Left renal cortex interstitium (tissue), 4 donors: ENCODE measurements at places on chromosomes 2 and 18. TPM values are rescaled to one million over a fixed set of nuclear protein-coding genes. Genes with fewer than 3 reads are reported as not detected.

Gene XDH
- 0.05 TPM for polyA plus RNA-seq

Gene GLI2
- 17.0 TPM for polyA plus RNA-seq

Gene AGXT
- 0.08 TPM for polyA plus RNA-seq

Gene CD8B2
- 0.22 TPM for polyA plus RNA-seq

Gene CNGA3
- polyA plus RNA-seq: 0.06 TPM

Gene OR6B2
- polyA plus RNA-seq: not detected

Gene LAMA1
- polyA plus RNA-seq: 66.1 TPM

Gene SNORC
- polyA plus RNA-seq: 2.3 TPM

Gene MOCOS
- 0.72 TPM for polyA plus RNA-seq

Gene CDK15
- polyA plus RNA-seq: 0.91 TPM

Gene SPEG
- polyA plus RNA-seq: 10.7 TPM

Gene ACTG2
- 4.7 TPM for polyA plus RNA-seq

Gene ICA1L
- 13.0 TPM for polyA plus RNA-seq

Gene VWA3B
- polyA plus RNA-seq: 0.36 TPM

Gene SPHKAP
- polyA plus RNA-seq: 4.8 TPM

Gene REG3A
- not detected for polyA plus RNA-seq

Gene PIEZO2
- 17.8 TPM for polyA plus RNA-seq

Gene TUBA3E
- polyA plus RNA-seq: 0.11 TPM

Gene CNDP1
- polyA plus RNA-seq: 1.8 TPM

Gene TMEM237
- 45.0 TPM for polyA plus RNA-seq

Gene CCL20
- polyA plus RNA-seq: 0.41 TPM

Gene GDF7
- polyA plus RNA-seq: 4.9 TPM

Gene LAMA3
- polyA plus RNA-seq: 2.0 TPM

Gene FAM237A
- not detected for polyA plus RNA-seq

Gene CD226
- polyA plus RNA-seq: 3.3 TPM

Gene GCG
- polyA plus RNA-seq: not detected

Gene GAL3ST2
- polyA plus RNA-seq: 0.69 TPM

Gene FSIP2
- 3.1 TPM for polyA plus RNA-seq

Gene UGT1A9
- 6.8 TPM for polyA plus RNA-seq

Gene GPR35
- 1.1 TPM for polyA plus RNA-seq

Gene SCN9A
- 1.9 TPM for polyA plus RNA-seq

Gene RAB27B
- polyA plus RNA-seq: 5.3 TPM

Gene REG1B
- polyA plus RNA-seq: not detected

Gene SIX3
- polyA plus RNA-seq: not detected

Gene ZRANB3
- 9.6 TPM for polyA plus RNA-seq

Gene UGT1A4
- polyA plus RNA-seq: not detected

Gene DNAH6
- polyA plus RNA-seq: 2.1 TPM

Gene COPS7B
- polyA plus RNA-seq: 55.7 TPM

Gene KLHL41
- 2.7 TPM for polyA plus RNA-seq

Gene DNER
- 66.3 TPM for polyA plus RNA-seq

Gene ACTR3
- 179 TPM for polyA plus RNA-seq

Gene FAM124B
- 2.5 TPM for polyA plus RNA-seq

Gene ABHD1
- polyA plus RNA-seq: 2.0 TPM

Gene LIPT1
- polyA plus RNA-seq: 13.5 TPM

Gene SLC40A1
- polyA plus RNA-seq: 124 TPM

Gene CFC1
- polyA plus RNA-seq: not detected

Gene RGPD3
- 0.38 TPM for polyA plus RNA-seq
